ENCODE measurements at places on chromosomes 3 and 15. TPM values are rescaled to one million over a fixed set of nuclear protein-coding genes. Genes with fewer than 3 reads are reported as not detected.

DNA sequence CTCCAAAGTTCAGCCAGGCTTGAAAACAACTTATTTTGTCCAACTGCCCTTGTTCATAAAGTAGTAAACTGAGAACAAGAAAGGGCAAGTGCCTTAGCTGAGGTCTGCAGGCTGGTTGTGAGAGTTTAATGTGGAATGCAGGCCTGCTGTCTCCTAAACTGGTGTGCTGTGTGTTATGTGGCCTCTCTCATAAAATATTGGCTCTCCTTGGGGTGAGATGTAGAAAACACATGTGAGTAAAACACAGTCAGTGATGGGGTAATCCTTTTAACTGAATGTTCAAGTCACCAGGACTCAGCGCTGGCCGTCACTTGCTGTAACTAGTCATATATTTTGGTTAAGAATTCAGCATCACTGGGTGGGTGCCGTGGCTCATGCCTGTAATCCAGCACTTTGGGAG is 7.1 kb upstream of the ST6GAL1 start:
- DNase-seq = no peak

DNA sequence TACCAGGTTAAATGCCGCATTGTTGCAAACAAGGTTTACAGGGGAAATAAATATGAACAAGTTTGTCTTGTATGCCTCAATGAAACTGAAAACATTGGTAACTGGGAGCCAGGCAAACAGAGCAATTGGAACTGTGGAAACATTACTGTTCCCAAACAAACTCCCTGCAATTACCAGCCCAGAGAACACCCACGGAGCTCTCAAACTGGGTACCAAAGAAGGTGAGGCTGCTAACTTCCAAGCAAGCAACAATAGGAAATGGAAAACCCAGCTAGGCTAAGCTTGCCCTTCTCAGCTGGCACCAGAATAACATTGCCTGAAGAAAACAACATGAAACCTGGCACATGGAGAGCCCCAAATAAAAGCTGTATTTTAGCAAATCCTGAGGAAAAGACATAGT is 218.9 kb upstream of the THRB start:
- DNase-seq = no peak

DNA sequence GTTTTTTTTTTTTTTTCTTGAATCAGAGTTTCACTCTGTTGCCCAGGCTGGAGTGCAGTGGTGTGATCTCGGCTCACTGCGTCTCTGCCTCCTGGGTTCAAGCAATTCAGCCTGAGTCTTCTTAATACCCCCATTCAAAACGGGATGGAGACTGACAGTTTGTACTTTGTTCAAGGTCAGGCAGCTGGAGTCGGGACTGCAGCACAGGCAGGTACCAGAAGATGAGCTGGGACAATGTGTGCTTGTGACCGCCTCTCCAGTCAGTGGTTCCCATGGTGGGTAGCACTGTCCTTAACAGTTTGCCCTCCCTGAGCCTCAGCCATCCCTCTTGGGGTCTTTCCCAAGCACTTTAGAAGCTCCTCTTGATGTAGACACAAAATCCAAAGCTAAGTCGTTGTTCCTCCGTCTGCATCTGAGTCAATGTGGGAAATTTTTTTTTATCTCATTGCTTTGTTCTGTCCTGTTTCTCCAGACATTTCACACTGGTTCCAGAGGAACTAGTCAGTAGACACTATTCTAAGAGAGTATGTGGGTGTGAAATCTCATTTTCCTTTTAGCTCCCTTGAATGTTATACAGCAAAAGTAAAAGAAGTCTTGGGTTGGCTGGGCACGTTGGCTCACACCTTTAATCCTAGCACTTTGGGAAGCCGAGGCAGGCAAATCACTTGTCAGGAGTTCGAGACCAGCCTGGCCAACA is 5.3 kb upstream of the TTLL13 start:
- DNase-seq = no peak

DNA sequence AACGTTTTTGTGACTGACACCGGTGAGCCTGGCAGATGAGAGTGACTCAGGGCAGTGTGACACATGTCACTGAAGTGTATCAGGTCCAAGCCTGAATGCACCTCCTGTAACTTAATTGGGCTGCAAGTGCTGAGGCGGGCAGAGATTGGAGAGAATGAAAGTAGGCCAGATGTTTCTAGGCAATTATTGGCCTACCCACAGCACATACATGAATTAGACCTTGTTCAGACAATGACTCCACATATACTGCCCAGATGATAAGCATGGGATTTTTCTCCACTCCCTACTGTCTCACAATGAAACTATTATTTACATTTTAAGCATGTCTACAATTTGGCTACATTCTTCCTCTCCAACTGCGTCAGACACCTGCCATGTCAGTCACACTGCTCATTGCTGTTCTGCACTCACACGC is 187.3 kb upstream of the ZNF385D start:
- DNase-seq = no peak

DNA sequence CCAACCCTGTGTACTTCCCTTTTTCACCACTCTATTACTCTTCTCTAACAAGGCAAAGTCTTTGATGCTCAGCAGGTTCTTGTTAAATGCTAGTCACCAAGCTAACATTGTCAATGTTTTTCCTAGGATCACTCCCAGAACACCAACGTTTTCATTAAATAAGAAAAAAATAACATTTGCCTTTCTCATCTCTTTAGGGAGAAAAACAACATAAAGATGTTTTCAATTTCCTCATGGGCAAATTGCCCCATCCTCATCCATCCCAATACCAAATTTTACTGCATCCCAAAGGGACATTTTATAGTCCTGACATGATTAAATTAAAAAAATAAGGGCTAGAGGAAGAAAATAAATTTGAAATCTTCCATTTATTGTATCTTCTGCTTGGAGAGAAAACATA is 106.5 kb downstream of the SUCNR1 start:
- DNase-seq = no peak

GRCh38 chr15:63551400-63551799 is 45.8 kb upstream of the FBXL22 start:
- DNase-seq = no peak

DNA sequence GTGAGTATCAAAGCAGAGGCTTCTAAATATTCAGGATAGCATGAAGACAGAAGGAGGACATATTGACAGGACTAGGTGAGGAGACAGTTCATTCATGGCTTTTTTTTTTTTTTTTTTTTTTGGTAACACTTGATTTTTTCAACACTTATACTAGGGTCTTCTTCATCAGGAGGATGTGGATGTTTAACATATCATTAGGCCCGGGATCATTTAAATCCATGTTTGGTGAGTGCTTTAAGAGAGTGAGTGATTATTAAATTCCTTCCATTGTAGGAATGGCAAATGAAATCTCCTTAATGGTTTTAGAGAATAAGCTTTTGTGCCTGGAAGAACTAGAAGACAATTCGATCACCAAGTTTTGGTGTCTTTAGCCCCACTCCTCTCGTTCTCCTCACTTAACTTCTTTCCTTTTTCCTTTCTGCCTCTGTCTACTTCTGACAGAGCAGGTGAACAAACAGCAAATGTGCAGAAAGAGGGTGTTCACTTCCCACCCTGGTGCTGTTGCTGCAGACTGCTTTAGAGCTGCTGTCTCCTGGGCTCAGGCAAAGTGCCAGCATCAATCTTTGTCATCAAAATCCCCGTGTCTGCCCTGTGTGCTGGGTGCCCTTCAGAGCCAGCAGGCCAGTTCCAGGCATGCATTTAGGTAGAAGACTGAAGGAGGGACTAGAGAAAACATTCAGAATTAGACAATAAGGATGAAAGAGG is 35.6 kb upstream of the RAB11A start:
- no peak for DNase-seq

GRCh38 chr3:25427563-25427941 is 511 bp upstream of the RARB start:
- DNase-seq = no peak

GRCh38 chr15:66456211-66456610 is 41.4 kb downstream of the SNAPC5 start:
- no peak for DNase-seq

DNA sequence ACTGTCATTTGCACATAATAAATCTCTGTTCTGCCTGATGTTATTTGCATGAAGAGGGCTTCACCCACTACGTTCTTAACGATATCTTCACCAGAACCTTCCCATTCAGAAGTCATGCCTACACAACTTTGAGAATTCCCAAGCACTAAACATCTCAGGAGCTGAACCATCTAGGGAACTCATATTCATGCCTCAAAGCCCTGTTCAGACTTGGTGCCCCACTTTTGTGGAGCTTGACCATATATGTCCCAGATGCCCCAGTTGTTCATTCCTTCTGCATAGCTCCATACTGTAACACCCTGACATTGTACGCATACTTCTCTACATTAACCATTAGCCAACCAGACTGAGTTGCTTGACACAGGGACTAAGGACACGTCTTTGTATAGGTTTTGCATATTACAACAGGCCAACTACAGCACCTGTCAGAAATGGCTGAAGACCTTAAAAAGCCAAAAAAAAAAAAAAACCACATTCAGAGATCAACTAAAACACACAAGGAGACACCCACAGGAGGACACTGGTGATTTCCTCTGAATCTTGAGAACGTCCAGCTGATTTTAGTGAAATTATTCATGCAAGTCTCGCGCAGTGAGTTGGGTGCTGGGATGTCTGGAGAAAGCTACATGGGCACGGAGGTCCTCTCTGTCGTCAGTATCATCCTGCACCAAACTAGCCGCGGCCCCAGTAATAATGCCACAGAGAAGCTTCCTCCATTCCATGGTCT is 141.4 kb downstream of the FOXP1 start:
- DNase-seq = no peak

GRCh38 chr3:69199942-69200341 is 77.5 kb upstream of the LMOD3 start:
- no peak for DNase-seq

GRCh38 chr3:142925140-142925539 is 36.3 kb upstream of the PCOLCE2 start:
- no peak for DNase-seq

GRCh38 chr3:128591738-128592426 is 58.7 kb downstream of the RPN1 start:
- no peak for DNase-seq

DNA sequence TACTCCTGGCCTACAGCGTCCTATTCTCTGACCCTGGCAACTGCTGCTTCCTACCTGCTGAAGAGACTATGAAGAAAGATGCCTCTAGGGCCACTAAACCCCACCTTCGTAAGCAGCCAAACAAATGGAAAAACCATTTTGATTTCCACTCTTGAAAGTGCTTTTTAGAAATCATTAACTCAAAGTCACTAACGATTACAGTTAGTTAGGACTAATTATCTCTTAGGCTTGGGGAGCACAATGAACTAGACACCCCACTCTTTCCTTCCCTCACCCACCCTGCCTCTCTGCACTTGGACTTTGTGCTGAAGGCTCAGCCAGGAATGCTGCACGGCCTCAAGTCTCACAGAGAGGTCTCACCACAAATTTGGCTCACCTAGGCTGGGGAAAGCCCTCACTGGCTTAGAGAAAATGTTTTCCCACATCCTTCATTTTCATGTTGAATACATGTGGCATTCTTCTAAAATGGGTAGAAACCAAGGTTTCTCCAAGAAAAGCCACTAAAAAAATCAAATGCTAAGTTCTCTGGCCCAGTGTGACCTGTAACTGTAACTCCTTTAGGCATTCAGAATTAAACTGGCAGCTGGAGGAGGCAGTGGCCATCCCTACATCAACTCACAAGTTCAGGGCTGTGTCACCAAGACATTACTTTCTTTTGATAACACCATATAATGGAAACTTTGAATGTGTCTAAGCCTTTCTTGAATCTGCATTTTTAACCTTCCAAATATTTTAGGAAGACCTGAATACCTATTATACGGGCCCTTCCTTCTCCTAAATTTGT is 47.1 kb downstream of the NPTN start:
- no peak for DNase-seq

DNA sequence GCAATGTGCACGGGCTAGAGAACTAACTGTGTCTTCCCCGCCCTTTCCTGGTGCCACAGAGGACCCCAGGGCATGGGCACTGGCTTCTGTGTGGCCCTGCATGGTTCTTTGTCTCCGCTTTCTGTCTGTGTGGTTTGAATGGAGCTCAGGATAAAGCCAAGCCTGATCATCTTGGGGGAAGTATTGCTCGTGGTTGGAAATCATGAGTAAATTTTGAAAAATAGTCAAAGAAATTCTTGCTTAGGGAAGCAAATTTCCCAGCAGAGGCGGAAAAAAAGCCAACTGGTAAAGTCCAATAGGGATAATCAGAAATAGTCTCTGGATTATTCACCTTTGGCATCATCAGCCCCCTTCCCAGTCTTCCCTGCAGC is 55.4 kb downstream of the MAGEF1 start:
- DNase-seq = no peak

DNA sequence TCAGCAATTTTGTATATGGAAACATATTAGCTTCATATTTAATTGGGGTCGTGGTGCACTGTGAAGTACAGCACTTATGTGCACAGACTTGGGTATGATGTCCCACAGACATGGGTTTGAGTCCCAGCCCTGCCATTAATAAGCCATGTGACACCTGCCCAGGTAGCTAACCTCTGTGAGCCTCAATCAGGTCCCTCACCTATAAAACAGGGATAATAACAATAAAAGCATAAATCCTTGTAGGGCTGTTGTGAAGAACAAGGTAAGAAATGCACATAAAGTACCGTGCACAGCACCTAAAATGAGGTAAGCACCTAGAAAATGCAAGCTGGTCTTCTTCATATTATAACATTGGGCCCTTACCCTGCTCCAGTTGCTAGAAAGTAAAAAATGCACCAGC is 173.5 kb upstream of the WNT5A start:
- no peak for DNase-seq

DNA sequence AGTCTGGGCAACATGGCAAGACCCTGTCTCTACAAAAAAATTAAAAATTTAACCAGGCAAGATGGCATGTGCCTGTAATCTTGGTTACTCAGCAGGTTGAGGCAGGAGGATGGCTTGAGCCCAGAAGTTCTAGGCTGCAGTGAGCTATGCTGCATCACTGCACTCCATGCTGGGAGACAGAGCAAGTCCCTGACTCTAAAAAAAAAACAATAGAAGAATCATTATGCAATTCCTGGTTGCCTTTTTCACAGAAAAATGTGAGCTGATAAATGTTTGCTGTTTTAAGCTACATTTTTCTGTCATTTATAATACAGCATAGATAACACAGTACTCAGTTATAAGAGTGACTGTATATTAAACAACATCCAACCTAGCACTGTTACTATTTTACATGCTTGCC is 148.8 kb downstream of the SCAPER start:
- DNase-seq = no peak

The GOLGA6A gene
- not detected for total RNA-seq

The HYAL1 gene
- total RNA-seq = 0.16 TPM

The LOXL1 gene
- total RNA-seq = 3.4 TPM

The DHX30 gene
- total RNA-seq = 69.1 TPM

The KBTBD13 gene
- total RNA-seq = not detected

The VPS39 gene
- 52.3 TPM for total RNA-seq

The RARRES1 gene
- total RNA-seq = 1.4 TPM

The ABCF3 gene
- total RNA-seq = 41.2 TPM

The AMOTL2 gene
- 73.8 TPM for total RNA-seq

The ZPLD1 gene
- not detected for total RNA-seq
